Left renal pelvis (tissue), 4 donors: ENCODE measurements at places on chromosomes 3 and 15.
A peak's percentile ranks its signal among the peaks of the same experiment; 100 is the strongest.

DNA sequence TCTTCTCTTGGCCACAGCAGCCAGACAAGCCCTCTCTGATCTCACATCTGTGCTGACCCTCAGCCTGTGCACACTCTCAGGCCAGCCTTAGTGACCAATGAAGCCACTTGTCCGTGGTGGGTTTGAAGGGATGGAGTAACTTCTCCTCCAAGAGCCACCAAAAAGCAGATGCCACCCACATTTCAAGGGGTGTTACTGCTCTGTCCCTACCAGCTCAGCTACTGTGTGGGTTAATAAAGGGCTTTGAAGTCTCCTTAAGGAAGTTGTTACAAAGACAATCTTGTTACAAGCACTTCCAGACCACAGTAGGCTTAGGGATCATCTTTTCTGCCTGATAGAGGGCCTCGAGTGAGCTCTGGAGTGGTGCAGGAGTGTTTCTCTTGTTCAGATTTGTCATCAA is 3.3 kb upstream of the CA12 start:
- DNase-seq: no peak

- DNase-seq: no peak
Measured at GRCh38 chr3:17340693-17341092, 401.7 kb downstream of the TBC1D5 start.

DNA sequence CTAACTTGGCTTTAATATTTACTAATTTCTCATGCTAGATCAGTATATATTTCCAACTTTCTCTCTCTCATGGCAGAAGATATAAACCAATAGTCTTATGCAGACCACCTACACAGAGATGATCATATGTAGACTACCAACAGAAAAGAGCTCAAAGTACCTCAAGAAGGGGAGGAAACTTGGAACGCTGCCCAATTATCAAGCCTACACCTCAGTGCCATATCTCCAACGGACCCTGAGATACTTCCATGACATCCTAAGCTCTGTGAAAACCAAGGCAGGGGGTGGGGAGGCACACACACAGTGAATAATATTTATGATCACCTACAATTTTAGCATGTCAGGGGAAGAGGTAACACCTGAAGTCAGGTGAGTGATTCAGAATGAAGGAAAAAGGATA is 100.6 kb downstream of the STAG1 start:
- no peak for DNase-seq

GRCh38 chr15:52379395-52380106 is 83.9 kb upstream of the MYO5C start:
- no peak for DNase-seq

DNA sequence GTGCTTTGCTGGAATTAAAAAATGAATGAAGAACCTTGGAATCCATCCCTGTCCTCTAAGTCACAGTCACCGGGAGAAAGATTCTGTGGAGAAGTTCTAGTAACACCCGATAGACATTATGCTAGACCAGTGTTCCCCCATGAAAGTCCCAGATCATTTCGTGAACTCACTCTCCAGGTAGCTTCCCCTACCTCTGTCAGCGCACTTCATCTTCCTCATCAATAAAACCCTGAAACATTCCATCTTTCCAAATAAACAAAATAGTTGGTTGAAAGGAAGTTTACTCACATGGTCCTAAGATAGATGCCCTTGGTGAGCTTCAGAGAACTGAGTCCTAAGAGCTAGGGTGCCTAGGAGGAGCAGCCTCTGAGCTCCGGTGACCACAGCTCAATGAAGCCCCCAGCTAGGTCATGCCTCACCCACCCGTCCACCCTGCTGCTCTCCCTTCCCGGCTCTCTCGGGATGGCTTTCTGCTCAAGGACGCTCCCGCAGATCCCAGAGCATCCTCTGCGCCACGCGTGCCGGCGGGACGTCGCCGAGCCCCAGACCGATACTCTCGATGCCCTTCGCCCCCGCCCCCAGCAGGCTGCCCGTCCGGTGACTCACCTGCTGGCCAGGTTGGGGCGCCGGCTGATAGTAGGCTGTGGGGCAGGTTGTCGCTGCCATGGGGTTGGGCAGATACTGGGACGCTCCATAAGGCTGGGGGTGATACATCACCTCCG is 776 bp downstream of the VGLL3 start:
- DNase-seq: no peak

DNA sequence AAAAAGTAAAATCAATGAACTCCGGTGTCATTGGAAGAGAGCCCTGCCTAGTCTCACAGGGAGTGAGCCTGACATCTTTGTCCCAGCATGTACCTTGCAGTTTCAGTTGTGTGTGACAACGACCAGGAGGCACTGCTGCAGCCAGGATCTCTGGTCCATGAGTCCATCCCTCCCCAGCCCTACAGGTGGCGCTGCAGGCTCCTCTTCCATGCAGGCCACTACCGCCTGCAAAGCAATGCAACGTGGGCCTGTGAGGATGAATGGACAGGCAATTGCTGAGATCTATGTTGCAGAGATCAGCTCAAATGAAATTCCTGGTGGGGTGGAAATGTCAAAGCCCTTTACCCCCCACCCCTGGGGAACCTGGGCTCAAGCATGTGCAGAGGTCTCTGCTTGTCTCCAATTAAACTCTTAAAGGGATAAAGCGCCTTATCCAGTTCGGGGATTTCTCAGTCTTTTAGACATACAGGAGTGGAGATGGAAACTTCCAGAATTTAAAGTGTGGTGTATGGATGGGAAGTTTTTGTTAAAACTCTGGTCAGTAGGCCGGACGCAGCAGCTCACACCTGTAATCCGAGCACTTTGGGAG is 35.8 kb downstream of the TKT start:
- peak; percentile 39 for DNase-seq

- DNase-seq: no peak
Measured at GRCh38 chr3:42264399-42265058, 1.5 kb downstream of the CCK start.

DNA sequence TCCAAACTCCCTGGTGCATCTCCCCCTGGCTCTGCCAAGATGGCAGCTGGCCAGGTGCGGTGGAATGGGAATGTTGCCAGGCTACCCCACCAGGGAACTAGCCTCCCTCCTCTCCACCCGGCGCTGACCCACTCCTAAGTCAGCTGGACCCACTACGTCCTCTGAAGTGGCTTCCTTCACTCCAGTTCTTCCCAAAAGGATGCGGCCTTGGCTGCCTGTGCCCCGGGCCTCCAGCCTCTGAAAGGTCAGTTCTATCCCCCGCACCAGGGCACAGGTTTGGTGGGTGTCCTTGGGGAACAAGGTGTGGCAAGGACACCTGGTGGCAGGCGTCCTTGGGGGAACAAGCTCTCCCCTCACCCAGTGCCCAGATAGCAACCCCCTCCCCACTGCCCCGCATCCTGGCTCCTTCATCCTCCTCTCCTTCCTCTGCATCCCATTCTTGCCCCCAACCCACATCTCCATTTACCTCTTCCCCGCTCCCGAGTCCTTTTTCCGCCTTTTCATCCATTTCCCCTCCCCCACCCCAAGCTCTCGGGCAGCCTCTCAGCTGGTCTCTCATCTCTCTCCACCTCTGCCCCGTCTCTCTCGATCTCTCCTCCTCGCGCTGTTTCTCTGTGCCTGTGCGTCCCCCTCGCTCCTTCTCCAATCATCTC is 54.0 kb downstream of the LHFPL4 start:
- DNase-seq: no peak

GRCh38 chr3:10406414-10406813 is 85.5 kb upstream of the SEC13 start:
- DNase-seq: no peak

- no peak for DNase-seq
Measured at GRCh38 chr3:188358787-188359493, 205.0 kb downstream of the LPP start.

DNA sequence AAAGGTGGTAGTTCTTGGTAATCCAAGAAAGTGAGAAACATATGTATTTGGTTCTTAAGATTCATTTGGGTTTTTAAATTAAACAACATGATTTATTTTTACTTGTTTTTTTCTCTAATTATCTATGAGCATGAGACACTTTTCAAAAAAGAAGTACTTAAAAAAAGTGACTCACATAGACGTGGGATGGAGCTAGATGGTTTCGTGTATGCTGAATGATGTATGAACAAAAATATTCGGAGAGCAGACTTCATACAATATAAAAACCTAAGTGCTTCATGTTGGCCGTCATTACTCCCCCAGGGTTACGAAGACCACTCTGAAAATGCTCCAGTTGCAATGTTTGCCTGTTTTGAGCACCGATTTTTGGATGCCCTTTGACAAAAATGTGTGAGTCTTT is 90.9 kb downstream of the RORA start:
- DNase-seq: no peak

GRCh38 chr15:65068403-65068788 is 605 bp upstream of the RASL12 start:
- no peak for DNase-seq

GRCh38 chr15:89963301-89964231 is 37.6 kb upstream of the ZNF710 start:
- DNase-seq: no peak

DNA sequence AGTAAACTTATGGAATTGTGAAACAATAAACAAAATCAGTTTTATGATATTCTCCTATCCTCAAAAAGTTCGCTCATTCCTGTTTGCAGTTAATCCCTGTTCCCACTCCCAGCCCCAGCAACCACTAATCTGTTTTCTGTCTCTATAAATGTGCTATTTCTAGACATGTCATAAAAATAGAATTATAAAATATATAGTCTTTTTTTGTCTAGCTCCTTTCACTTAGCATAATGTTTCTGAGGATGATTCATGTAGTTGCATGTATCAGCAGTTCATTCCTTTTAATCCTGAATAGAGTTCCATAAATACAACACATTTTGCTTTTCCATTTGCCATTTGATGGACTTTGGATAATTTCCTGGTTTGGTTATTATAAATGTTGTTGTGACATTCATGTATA is 140.0 kb downstream of the KCNAB1 start:
- no peak for DNase-seq

- peak; percentile 97 for DNase-seq
Measured at GRCh38 chr3:184185461-184186183, 377 bp upstream of the ABCF3 start.

GRCh38 chr15:67551207-67551743 is 8.8 kb downstream of the MAP2K5 start:
- DNase-seq: no peak

GRCh38 chr15:40807888-40808461 is 702 bp upstream of the DNAJC17 start:
- DNase-seq: no peak

DNA sequence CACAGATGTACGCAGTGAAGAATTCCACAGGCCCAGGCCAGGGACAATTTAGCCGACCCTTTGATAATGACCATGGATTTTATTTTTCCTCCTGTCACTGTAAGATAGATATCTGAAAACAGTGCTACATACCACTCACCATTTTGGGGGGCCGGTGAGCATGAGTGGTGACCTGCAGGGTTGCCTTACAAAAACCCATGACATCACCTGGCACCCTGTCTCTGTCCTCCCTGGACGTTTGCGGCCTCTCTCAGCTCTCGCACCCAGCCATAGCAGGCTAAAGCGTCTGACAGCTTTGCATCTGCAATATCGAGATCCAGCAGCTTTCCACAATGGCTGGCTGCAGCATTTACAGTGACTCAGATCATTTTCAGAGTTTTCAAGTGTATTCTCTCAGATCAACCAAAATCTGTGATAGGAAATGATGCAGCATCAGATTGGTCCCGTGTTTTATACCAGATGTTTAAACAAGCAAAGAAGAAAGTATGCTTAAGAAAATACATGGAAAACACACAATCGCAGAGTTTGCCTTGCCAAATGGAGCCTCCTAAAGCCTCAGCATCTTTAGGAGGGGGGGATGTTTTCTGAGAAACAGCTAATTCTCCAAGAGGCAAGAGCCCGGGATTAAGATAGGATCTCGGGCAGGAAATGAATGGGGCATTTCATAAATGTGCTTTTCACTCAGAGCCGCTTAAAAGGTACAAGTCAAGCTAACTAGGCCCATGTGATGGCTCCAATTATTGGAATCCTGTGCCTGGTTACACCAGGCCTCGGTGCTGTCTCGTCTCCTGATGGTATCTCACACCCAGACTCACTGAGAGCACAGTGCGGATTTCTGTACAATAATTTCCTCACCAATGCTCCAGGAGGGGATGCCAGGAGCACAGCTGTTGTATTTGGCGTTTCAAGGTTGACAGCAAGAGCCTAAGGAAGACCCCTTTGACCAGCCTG is 257.3 kb downstream of the XXYLT1 start:
- DNase-seq: no peak

- DNase-seq: no peak
Measured at GRCh38 chr3:61340931-61341461, 89.7 kb upstream of the FHIT start.

- DNase-seq: no peak
Measured at GRCh38 chr3:157393113-157393512, 43.5 kb upstream of the PTX3 start.

DNA sequence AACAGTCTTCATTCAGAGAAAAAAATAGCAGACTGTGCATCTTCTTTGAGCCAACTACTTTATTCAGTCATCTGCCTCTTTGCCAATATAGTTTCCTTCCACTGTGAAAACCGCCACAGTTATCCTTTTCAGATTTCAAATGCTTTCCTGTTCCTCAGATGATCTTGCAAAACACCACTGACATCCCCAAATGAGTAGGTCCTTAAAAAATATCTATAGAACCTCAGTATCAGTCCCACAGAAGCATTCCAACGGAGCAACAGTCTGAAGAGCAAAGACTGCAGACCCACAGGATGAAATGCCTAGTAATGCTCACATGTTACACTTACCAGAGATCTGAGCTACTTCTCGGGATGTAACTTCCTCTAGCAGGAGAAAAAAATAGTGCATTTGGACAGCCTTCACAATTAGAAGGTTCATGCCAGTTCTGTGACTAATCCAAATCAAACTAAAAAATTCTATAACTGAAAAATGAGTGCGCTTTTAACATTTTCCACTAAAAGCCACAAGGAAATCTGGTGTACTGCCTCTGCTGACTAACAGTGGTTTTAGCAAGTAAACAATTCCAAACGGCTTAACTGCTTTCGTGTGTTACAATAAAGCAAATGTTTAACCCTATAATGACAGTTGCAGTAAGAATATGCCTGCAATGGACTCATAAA is at the start of gene ANKRD28:
TSS of gene ANKRD28 (minus strand) at position 338 of the 662 bp plus-strand sequence. CDS start 1,458 bp downstream, outside the sequence.
- peak; percentile 56 for DNase-seq

DNA sequence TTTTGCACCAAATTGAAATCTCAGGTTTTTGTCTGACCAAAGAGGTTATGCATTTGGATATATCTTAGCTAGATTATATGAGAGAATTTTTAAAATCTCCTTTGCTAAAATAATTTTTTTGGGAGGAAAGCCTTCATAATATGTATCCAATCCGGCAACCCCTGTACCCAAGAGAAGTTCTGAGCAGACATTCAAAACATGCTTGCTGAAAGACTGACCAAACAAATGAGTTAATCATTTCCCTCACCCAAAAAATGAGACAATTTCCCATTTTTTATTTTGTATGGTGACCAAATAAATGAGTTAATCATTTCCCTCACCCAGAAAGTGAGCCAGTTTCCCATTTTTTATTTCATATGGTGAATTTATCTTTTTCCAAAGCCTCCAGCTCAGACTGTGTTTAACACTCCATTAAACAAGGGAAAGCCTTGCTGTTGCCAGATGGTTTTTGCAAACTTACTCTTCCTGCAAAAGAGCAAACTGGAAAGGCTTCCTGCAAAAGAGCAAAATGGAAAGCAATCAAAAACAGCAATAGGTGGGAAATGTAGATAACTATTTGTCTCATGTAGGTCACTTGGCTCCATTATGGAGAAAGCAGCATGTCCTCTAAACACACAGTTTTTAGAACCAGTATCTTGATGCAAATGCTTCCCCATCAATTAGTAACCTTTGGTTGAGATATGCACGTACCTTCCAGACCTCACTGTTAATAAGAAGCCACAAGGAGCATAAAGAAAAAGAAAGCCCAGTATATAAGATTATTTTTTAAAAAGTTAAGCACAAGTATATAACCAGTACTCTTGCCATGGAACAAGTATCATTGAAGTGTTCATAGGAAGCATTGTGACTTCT is 78.4 kb upstream of the OSTN start:
- DNase-seq: no peak

- DNase-seq: no peak
Measured at GRCh38 chr3:167162083-167162482, 218.0 kb downstream of the ZBBX start.
